ENCODE measurements at places on chromosomes 12 and 14.

DNA sequence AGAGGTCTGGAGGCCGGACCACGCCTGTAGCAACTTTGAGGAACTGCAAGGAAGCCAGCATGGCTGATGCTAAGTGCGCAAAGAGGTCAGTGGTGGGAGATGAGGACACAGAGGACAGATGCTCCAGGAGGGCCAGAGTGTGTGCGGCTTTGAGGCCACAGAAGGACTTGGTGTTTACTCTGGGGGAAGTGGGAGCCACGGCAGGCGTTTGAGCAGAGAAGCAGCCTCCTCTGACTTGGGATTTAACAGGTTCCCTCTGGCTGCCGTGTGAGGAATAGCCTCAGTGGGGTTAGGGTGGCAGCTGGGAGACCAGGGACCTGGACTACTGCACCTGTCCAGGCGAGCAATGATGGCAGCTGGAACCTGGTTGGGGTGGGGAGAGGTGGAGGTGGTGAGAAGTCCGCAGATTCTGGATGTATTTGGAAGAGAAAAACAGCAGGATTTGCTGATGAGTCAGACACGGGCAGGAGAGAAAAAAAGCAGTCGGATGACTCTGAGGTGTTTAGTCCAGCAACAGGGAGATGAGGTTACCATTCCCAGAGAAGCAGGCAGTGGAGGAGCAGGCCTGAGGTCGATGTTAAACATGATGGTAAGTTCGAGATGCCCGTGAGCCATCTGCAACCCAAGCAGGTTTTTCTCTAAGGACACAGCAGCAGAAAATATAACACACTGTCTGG lies 143.5 kb downstream of the SCARB1 start:
- no peak for DNase-seq

DNA sequence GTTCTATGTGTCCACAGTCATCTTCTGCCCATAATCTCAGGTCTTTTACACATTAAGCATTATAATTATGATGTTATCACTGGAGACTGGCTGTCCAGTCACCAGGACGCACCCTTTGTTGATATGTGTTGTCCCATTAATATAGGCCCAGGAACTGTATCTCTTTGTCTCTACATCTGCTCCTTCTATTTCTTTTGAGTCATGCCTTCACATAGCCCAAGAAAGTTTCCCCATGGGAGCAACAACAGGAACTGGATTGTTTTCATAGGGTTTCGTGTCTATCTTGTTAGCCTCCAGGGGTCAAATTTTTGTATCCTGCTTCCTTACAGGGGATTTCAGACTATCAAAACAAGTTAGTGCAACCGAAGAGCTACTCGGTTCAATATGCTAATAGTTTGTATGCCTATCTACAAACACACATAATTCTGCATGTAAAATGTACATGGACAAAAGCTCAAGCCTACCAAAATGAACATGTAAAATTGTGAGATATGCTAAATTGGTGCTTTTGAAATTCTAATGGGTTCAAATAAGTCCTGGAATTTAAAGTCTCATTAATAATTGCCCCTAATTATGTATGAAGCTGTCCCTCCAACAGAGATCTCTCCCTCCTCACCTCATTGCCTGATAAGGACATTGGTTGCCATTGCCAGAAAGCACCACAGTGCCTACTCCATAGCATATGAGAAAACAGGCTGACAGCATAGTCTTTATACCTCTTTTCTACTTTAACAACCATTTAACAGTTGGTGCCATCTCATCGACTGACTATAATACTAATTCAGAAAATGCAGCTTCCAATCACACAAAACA lies 99.8 kb upstream of the DIO2 start:
- DNase-seq: no peak

DNA sequence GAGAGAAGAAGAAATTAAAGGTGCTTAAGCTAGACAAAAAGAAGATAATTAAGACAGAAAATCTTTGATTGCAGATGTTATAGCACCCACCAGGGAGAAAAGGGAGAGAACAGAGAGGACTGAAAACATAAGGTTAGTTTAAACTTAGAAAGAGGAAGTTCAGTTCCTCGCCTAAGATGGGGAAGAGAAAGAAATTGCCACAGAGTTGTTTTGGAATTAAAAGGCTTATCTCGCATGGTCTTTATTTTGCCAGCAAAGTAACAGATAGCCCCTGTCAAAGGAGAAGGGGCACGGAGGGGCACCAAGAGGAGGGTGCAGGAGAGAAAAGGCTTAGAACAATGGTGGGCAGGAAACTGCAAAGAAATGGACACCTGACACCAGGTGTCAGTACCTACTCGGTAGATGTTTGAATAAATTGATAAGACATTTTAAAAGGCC lies 17.8 kb upstream of the OXA1L start:
- no peak for DNase-seq

GRCh38 chr12:29088611-29089219 lies 60.4 kb upstream of the FAR2 start:
- no peak for DNase-seq

GRCh38 chr12:55607821-55608594 lies 28.7 kb upstream of the OR10P1 start:
- DNase-seq: no peak

GRCh38 chr12:47838286-47838931 lies 18.7 kb upstream of the HDAC7 start:
- DNase-seq: no peak

GRCh38 chr12:68807576-68808387 lies at the start of gene MDM2:
Gene MDM2 (plus strand): TSS chr12:68808177. CDS start chr12:68808478, 301 bp downstream.
- DNase-seq: peak; percentile 95

DNA sequence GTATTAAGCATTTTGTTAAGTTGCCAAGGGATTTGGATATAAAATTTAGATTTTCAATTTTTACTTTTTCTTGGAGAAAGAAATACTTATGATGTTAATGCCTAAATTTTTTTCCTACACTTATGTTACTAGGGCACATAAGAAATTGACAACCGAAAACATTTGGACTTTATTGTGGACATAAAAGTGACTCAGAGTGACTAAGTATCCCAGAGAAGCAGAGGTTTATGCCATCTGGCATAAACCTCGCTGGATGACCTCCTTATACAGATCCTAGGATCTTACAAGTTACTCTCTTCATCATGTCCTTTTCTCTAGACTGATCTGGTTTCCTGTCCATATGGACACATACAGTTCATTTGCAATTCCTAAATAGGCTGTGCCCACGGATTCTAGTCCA lies 89.8 kb downstream of the RERG start:
- no peak for DNase-seq

GRCh38 chr14:39568809-39569538 lies 136.7 kb upstream of the FBXO33 start:
- no peak for DNase-seq

- DNase-seq: no peak
Measured at GRCh38 chr12:43196268-43196907, 355.6 kb downstream of the ADAMTS20 start.

GRCh38 chr12:62915204-62915529 lies 19.8 kb downstream of the PPM1H start:
- DNase-seq: no peak

DNA sequence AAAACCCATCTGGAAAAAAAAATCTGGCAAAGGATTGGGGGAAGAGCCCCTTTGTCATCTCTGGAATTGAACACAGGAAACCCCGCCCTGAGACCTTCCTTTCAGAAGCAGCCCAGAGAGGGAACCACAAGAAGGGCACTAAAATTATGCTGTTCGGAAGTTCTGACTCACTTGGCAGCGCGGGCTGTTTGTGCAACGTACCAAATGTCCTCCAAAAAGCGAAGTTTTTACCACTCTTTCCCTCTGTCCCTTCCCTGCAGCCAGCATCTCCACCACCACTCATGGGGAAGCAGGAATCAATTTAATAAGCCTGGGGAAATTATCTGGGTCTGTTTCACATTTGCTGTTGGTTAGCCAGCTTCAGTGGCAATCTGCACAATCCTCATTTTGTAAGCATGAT lies 3.2 kb upstream of the SYNE3 start:
- peak; percentile 57 for DNase-seq

GRCh38 chr12:1246637-1247036 lies 255.6 kb downstream of the ERC1 start:
- DNase-seq: no peak

GRCh38 chr12:130104571-130105106 lies 57.6 kb upstream of the FZD10 start:
- DNase-seq: no peak

DNA sequence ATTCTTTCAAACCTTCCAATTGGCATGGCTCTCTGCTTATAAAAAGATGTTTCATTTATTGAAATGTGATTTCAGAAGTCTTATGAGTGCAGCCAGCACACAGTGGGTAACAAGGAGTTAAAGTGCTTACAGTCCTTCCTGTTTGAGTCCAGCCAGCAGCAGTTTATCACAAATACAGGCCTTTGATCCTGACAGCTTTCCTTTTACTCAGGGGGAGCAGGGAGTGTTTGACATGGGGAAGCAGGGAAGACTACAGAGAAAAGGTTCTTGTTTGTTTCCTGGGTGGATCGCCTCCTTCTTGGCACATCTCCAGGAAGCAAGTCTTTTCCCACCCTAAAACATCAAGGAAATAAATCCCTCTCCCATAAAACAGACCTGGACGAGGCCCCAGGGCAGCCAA lies 216.1 kb downstream of the MSRB3 start:
- DNase-seq: no peak

DNA sequence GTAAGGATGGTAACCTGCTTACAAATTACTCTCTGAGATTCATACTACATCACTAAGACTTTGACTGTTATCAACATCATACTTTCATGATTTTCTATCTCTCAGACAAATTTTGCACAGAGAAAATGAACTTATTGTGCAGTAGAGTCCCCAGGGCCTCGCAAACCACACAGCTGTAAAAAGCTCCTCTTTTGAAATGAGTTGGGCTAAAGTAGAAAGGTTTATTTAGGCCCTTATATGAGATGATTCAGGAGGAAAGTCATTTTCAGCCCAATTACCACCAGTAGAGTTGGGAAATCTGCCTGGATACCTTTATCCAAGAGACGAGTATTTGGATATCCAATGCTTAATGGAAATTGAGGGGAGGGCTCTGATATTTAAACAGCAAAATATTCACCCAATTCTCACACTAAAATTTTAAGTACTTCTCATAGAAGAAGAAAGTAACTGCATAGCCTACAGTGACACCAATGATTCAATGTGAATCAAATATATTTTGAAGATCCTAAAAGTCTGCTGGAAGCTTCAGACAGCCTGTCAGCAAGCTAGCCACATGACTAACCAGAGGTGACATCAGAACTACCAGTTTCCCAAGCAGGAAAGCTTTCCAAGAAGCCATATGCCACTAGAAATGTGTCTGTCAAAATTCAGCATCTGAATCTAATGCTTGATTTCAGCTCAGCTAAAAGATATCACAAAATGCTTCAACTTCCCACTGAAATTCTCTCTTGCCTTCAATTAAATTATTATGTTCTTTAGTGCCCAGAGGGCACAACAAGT lies 190.1 kb upstream of the SYT1 start:
- DNase-seq: no peak

- DNase-seq: no peak
Measured at GRCh38 chr12:130911933-130912332, 40.1 kb downstream of the RAN start.

- DNase-seq: no peak
Measured at GRCh38 chr12:30570211-30570890, 125.3 kb downstream of the IPO8 start.

DNA sequence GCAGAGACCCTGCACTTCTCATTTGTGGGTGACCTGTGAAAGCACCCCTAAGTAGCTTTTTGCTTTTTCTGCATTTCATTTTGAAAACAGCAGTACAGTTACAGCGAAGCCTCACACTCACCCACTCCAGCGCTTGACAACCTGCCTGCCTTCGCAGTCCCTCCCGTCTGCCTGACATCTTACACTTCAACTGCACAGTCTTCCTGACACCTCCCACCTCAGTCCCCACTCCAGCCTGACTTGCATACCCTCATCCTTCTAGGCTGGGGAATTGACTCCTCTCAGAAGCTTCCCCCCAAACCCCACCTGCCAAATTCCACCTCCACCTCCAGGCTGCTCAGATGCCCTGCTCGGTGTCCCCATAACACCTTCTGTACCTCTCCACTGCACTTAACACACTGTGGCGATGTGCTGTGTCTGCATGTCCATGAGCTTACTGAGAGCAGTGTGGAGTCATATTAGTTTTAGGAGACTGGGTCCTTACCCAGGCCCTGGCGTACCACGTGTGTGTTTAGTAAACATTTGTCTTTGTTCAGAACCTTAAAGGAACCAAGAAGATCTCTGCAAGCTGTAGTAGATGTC lies 159.4 kb downstream of the PRKCH start:
- DNase-seq: no peak

GRCh38 chr12:71749666-71750065 lies 5.0 kb upstream of the RAB21 start:
- DNase-seq: no peak

GRCh38 chr12:29763301-29763683 lies 20.4 kb downstream of the TMTC1 start:
- no peak for DNase-seq

GRCh38 chr12:22505826-22506225 lies 38.5 kb downstream of the C2CD5 start:
- no peak for DNase-seq

- no peak for DNase-seq
Measured at GRCh38 chr12:13536219-13536910, 339.8 kb downstream of the EMP1 start.

GRCh38 chr14:31465111-31465510 lies 7.8 kb upstream of the DTD2 start:
- no peak for DNase-seq

- no peak for DNase-seq
Measured at GRCh38 chr14:20568393-20568792, 7.5 kb upstream of the RNASE9 start.

DNA sequence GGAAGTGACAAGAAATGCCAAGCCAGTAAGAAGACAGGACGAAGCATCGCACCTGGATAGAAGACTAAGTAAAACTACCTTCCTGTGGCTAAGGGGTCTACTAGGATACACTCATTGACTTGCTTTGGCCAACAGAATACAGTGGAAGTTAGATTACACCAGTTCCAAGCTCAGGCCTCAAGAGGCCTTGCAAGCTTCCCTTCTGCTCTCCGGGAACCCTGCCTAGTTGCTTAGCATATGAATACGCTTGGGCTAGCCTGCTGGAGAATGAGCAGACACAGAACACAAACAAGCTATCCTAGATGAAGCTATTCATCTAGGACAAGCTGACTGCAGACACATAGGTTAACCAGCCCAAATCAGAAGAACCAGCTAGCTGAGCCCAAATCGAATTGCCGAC lies 97.0 kb downstream of the DPF3 start:
- no peak for DNase-seq

GRCh38 chr12:14264778-14265177 lies 100.7 kb upstream of the ATF7IP start:
- DNase-seq: no peak

GRCh38 chr12:39588348-39588747 lies 31.3 kb downstream of the ABCD2 start:
- DNase-seq: no peak

DNA sequence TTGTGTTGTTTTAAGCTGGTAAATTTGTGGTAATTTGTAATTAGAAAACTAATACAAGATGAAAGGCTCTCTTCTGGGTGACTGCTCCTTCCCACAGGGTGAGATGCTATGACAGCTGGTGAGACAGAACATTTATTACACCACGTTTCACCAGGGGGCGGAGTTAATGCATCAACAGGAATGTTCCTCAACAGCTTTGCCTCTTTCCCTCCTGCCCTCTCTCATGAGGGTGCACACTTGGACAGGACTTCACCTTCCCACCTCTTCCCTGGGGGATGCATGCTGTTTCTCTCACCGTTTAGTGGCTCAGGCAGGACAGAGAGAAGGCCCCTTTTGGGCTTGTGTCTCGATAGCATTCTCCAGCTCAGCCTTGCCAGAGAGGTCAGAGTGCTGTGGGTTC lies 13.4 kb upstream of the PPP1R1A start:
- DNase-seq: no peak
